ENCODE measurements at places on chromosomes 1 and 21.

- DNase-seq, result no peak
Measured at GRCh38 chr1:175193527-175193910, 943 bp upstream of the KIAA0040 start.

DNA sequence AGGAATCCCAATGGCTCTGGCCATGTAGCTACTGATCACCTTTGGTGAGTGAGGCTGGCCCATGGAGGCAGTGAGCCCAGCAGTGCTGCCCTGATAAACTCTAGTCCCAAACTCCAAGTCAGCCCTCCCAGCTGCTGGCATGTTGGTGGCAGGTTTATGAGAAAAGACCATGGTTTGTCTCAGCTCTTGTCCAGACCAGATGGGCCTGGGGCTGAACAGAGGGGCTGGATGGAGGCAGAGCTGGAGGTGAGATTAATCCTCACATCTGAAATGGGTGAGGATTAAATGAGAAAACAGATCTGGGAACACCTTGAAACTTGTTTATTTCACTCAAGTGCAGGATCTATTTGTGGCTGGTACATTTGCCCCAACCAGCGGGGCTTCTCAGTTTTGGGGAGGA, 3.2 kb downstream of the TMEM269 start:
- DNase-seq, result no peak

GRCh38 chr1:235060607-235061470, 67.8 kb downstream of the TOMM20 start:
- DNase-seq, result peak; percentile 72

- no peak for DNase-seq
Measured at GRCh38 chr21:33234635-33235520, 5.1 kb downstream of the IFNAR2 start.

DNA sequence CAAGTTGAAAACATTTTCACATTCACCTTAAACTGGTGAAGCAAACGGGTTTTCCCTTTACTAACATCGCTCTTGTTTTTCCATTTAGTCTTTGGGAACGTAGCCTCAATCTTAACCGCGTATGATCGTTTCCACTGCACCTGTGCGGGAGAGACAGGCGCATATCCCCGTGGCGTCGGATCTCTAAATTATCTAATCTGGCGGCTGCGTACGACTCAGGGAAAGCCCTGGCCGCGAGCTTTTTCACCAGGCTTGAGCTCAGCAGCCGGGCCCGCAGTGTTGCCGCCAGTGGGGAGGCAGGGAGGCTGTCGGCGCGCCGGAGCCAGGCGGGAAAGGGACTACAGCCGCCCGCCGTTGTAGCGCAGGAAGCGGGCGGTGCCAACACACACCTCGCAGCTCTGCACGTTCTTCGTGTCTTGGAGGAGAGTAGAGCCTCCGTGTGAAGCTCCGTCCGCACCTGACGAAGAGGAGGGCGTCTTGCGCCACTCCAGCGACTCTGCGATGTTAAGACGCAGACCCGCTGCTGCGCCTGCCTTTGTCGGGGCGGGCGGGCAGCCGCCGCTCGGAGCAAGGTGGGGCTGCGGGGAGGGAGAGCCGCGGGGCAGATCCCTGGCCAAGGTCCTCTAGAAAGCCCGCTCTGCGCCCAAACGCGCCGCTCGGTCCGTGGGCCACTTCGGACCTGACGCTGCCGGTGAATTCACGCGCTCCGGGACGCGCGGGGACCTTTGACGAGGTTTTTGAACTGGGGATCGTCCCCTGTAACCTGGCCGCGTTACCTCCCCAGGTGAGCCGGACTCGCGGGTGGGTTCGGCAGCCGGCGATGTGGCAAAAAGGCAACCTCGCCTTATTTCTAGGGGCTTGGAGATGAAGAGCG, 18.5 kb upstream of the TBX15 start:
- DNase-seq, result peak; percentile 43

DNA sequence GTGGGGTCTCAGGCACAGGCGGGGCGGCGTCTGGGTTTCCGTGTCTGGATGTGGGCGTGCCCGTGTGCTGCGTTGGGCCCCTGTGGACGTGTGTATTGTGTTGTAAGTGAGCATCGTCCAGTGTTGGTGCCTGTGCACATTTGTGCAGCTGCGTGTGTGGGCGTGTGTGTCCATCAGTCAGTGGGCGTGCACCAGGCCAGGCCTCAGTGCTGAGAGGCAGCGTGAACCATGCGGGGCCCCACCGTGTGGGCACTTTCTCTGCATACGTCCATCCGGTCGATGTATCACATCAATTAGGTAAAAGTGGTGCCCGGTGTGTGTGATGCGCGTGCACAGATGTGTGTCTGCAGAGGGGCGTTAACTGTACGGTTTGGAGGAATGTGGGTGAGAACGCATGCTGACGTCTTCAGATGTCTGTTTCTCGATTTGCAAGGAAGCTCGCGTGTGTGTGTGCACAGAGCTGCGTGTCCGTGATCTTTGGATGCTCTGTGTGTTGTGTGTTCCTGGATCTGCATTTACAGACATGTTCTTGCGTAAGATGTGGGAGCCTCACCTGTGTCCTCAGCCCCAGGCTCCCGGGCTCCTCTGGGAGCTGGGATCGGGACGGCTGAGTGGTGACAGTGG, 24.6 kb downstream of the AGRN start:
- DNase-seq, result no peak

- DNase-seq, result peak; percentile 59
Measured at GRCh38 chr1:64493831-64494230, 23.9 kb downstream of the CACHD1 start.

DNA sequence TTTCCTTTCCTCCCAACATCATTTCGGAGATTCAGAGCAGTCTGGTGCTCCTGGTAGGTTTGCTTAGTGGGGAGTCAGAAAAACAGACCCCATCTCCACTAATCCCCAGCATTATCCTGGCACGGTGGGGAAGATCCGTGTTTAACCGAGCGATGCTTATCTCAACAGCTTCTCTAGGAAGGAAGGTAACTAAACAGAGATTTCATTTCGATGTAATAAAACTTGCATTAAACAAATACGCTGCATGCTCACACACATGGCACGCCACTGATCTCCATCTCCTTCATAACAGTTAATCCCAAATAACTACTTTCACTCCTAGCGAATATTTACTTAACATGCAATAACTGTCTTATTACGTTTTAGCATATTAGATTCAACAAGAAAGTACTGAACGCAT, 144.6 kb upstream of the CD34 start:
- DNase-seq, result no peak
